ENCODE measurements at places on chromosomes 7 and 10.

GRCh38 chr7:141500608-141501007, 50.6 kb upstream of the AGK start:
- H3K27me3 ChIP-seq, result no peaks in the 10 kb centered on the region
- H3K4me1 ChIP-seq, result no peaks in the 10 kb centered on the region

- H3K27me3 ChIP-seq, result peaks cover 10% of the 10 kb centered on the region
- H3K27ac ChIP-seq, result no peak overlapping the region
Measured at GRCh38 chr10:70437721-70438120, 3.8 kb downstream of the NODAL start.

DNA sequence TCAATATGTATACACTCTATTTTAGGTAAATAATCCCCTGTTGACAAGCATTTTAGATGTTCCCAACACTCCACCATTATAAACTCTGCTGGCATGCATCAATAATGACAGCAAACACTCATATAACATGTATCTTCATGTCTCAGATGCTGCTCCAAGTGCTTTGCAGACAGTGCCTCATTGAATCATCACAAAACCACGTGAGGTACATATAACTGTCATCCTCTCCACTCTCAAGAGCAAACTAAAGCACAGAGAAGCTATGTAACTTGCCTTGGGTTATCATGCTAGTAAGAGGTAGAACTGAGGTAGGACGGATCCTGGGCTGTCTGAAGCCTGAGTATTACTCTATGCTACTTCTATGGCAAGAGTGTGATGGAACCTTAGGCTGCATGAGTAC, 72.5 kb upstream of the GSDME start:
- H3K4me3 ChIP-seq, result no peak overlapping the region
- no peaks in the 10 kb centered on the region for H3K4me1 ChIP-seq
- H3K27ac ChIP-seq, result no peak overlapping the region
- DNase-seq, result no peak

DNA sequence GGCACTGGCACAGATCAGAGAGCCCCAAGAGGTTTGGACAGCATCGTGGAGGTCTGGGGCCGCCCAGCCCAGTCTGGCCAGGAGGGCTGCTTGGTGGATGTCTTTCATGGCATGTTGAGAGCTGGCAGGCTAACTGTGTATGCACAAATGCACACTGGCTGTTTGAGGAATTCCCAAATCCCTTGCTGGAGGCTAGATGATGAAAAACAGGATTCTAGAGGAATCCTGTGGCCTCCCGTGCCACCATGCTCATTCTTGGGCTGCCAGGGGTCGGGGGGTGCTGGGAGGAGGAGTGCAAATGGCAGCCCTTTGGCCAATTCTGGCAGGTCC, 26.5 kb downstream of the LEP start:
- H3K4me1 ChIP-seq, result peaks cover 4% of the 10 kb centered on the region
- no peaks in the 10 kb centered on the region for H3K36me3 ChIP-seq
- H3K27ac ChIP-seq, result no peak overlapping the region
- DNase-seq, result no peak
- no peaks in the 10 kb centered on the region for H3K27me3 ChIP-seq

GRCh38 chr10:6151087-6151977, 51.4 kb upstream of the PFKFB3 start:
- no peaks in the 10 kb centered on the region for H3K4me1 ChIP-seq
- DNase-seq, result peak; percentile 64
- H3K36me3 ChIP-seq, result no peaks in the 10 kb centered on the region
- no peak overlapping the region for H3K4me3 ChIP-seq

GRCh38 chr10:132448248-132448731, 51.3 kb downstream of the PWWP2B start:
- peaks cover 15% of the 10 kb centered on the region for H3K4me1 ChIP-seq
- no peaks in the 10 kb centered on the region for H3K36me3 ChIP-seq
- H3K27ac ChIP-seq, result no peak overlapping the region
- no peaks in the 10 kb centered on the region for H3K27me3 ChIP-seq
- no peak for DNase-seq

- 0 out of 2 replicates have a peak, but pooled peaks cover 2% of the 10 kb centered on the region for H3K4me1 ChIP-seq
- H3K4me3 ChIP-seq, result peak overlapping the region; percentile 38
- H3K27ac ChIP-seq, result no peak overlapping the region
- no peak for DNase-seq
- peaks cover 2% of the 10 kb centered on the region for H3K27me3 ChIP-seq
Measured at GRCh38 chr7:78020136-78020873, 221.7 kb downstream of the PHTF2 start.

DNA sequence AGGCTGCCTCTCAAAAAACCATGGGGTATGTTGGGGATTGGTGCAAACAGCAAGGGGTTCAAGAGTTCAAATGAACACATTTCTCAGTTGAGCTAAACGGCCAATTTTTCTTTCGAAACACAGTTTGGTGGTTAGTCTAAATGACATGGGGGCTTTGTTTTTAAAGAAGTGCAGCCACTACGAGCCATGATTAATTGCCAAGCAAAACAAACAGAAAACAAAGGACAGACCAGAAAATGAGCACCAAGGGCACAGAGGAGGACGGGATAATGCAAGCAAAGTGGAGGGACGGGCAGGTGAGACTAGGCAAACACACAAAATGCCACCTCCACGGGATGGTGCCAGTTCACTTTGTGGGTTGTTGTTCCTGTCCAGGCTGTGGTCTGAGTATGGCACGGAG, 64.5 kb upstream of the PDLIM1 start:
- no peaks in the 10 kb centered on the region for H3K36me3 ChIP-seq
- H3K27me3 ChIP-seq, result no peaks in the 10 kb centered on the region
- H3K27ac ChIP-seq, result no peak overlapping the region
- no peaks in the 10 kb centered on the region for H3K4me1 ChIP-seq
- DNase-seq, result no peak

GRCh38 chr7:2941216-2941859, 97.2 kb upstream of the GNA12 start:
- H3K27ac ChIP-seq, result no peak overlapping the region
- H3K4me1 ChIP-seq, result no peaks in the 10 kb centered on the region
- peaks cover 7% of the 10 kb centered on the region for H3K36me3 ChIP-seq

- no peaks in the 10 kb centered on the region for H3K27me3 ChIP-seq
- H3K36me3 ChIP-seq, result no peaks in the 10 kb centered on the region
- H3K4me1 ChIP-seq, result no peaks in the 10 kb centered on the region
- H3K27ac ChIP-seq, result no peak overlapping the region
Measured at GRCh38 chr7:130367088-130367755, 13.1 kb upstream of the CPA1 start.

DNA sequence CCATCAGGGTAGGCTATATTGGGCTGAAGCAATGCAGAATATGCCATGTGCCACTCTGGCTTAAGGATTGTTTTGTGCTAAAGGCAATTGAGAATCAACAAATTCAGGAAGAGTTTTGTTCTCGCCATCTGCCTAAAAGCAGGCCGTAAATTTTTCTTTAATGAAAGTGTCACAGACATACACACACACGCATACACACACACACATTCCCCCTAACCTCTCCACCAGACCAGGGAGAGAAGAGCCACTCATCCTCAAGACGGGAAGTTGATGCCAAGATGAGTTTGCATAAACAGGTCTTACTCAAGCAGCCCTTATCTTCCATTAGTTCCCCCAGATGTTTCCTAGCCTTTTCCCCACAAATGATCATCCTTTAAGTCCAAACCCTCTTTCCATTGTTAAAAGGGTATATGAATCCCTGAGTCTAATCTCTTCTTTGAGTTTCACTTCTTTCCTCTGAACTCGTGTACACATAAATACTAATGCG, 59.6 kb upstream of the TRIM24 start:
- no peaks in the 10 kb centered on the region for H3K4me1 ChIP-seq
- H3K36me3 ChIP-seq, result no peaks in the 10 kb centered on the region
- no peak overlapping the region for H3K4me3 ChIP-seq
- H3K27ac ChIP-seq, result no peak overlapping the region
- DNase-seq, result no peak

DNA sequence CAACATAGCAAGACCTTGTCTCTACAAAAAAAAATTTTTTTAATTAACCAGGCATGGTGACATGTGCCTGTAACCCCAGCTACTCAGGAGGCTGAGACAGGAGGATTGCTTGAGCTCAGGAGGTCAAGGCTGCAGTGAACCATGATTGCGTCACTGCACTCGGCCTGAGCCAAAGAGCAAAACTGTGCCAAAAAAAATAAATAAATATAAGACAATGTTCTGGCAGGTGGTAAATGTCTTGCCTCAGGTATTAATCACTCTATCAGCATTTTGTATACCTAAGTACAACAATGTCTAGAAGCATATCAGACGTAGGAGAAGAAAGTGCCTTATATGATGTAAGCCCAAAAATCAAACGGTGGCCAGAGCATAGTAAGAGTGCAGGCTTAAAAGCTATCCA, 427.8 kb upstream of the C7orf33 start:
- no peaks in the 10 kb centered on the region for H3K36me3 ChIP-seq
- H3K4me3 ChIP-seq, result no peak overlapping the region
- H3K4me1 ChIP-seq, result no peaks in the 10 kb centered on the region

DNA sequence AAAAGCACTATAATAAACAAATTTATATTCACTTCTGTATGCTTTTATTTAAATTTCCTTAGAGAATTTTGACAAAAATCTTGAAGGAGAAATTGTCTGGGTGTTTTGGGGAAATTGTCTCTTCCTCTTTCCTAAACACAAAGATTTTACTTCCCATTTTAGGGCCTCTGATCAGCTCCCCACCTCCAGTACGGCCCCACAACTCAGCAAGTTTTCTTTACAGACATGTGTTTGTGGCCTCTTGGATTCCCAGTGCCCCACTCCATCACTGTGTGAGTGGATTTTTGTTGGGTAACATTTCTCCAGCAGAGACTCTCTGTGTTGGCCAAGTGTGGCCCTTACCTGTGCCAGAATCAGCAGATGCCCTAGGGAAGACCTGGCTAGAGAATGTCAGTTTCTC, 182.8 kb upstream of the CDC14C start:
- no peaks in the 10 kb centered on the region for H3K36me3 ChIP-seq
- no peaks in the 10 kb centered on the region for H3K27me3 ChIP-seq
- no peak overlapping the region for H3K27ac ChIP-seq
- H3K4me1 ChIP-seq, result no peaks in the 10 kb centered on the region

- H3K4me1 ChIP-seq, result peaks cover 9% of the 10 kb centered on the region
- no peak overlapping the region for H3K4me3 ChIP-seq
- no peaks in the 10 kb centered on the region for H3K36me3 ChIP-seq
- DNase-seq, result no peak
Measured at GRCh38 chr7:130350945-130351790, 6.6 kb downstream of the CPA5 start.

DNA sequence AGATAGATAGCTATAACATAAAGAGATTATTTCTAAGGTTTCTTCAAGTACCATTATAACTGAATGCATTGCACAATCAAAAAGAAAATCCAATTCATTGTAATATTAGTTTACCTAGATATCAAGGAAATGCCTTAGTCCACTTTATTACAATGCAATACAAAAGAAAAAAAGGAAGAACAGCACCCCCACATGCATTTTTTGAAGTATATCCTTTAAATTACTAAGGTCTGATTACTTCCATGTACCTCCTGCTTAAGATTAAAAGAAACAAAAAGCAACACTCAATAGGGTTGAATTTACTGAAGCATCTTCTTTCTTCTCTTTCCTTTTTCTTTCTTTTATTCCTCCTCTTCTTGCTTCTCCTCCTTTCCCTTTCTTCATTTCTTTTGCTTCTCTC, 973.8 kb upstream of the LRRTM3 start:
- no peaks in the 10 kb centered on the region for H3K4me1 ChIP-seq
- no peak for DNase-seq
- H3K27ac ChIP-seq, result no peak overlapping the region
- H3K27me3 ChIP-seq, result no peaks in the 10 kb centered on the region
- H3K4me3 ChIP-seq, result no peak overlapping the region
- H3K36me3 ChIP-seq, result no peaks in the 10 kb centered on the region

DNA sequence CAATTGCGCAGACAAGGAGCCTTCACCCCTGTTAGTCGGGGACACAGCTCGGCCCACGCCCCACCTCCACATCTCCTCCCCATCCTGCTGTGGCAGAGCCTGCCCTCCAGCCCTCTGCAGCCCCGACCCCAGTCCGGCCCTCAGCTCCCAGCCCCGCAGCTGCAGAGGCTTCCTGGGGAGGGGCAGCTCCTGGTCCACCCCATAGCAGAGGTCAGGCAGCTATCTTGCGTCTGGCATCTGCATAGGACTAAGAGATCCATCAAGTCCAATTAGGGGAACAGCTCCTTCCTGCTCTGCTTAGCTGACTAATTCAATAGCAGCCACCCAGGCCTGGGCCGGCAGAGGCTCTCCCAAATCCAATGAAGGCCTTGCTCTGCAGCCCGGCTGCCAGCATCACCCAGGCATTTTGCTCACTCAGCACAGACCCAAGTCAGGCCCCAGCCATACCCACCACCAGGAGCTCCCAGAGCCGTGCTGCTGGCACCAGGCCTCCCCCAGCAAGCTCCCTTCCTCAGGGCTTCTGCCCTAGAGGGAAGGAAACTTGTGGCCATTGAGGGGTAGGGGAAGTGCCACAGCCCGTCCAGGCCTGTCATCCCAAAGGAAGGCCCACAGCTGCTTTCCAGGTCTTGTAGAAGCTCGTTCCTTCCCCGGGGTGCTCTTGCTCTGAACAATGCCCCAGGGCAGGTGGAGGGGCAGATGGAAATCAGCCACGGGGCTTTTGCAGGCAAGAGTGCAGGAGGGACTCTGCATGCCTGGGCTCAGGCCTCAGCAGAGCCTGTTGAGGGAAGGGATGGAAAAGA, 106.2 kb upstream of the RET start:
- no peaks in the 10 kb centered on the region for H3K27me3 ChIP-seq
- no peaks in the 10 kb centered on the region for H3K36me3 ChIP-seq
- DNase-seq, result no peak
- no peak overlapping the region for H3K27ac ChIP-seq
- H3K4me3 ChIP-seq, result no peak overlapping the region

GRCh38 chr10:35019041-35020024, 70.8 kb downstream of the CUL2 start:
- H3K36me3 ChIP-seq, result peaks cover 2% of the 10 kb centered on the region
- DNase-seq, result no peak
- no peak overlapping the region for H3K4me3 ChIP-seq

DNA sequence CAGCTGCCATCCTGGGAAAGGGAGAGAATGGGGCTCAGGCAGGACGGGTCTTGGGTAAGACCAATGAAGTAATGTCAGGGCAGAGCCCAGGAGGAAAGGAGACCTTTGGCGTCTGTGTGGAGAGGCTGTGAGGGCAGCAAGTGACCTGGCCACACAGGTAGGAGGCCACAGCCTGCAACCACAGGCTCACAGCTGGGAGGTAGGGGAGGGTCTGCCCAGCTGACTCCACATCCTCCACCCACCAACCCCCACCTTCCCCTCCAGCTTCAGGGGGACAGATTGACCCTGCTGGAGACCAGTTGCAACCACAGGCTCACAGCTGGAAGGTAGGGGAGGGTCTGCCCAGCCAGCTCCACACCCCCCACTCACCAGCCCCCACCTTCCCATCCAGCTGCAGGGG, 262.2 kb upstream of the TCERG1L start:
- no peaks in the 10 kb centered on the region for H3K4me1 ChIP-seq
- no peaks in the 10 kb centered on the region for H3K27me3 ChIP-seq
- no peaks in the 10 kb centered on the region for H3K36me3 ChIP-seq
- DNase-seq, result no peak

GRCh38 chr10:124308056-124308645, 110.6 kb downstream of the OAT start:
- no peak for DNase-seq
- no peaks in the 10 kb centered on the region for H3K36me3 ChIP-seq

DNA sequence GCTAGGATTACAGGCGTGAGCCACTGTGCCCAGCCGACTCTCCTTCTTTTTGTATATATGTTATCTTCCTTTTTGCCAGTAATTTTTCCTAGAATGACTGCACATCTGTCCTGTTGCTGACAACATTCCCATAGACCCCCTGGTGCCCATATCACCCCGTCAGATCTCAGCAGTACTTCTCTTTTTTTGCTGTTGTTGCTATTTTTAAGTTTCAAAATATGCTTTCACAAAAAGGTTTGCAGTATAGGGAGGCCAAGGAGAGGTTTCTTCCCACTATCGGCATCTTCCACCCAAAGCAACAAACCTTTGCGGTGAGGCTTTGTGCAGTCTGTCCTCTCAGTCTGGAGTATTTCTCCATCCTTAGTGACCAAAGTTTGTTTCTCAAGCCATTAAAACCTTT, 23.1 kb downstream of the PIK3CG start:
- H3K27ac ChIP-seq, result no peak overlapping the region
- no peaks in the 10 kb centered on the region for H3K27me3 ChIP-seq
- no peaks in the 10 kb centered on the region for H3K36me3 ChIP-seq
- DNase-seq, result no peak
